B cell (primary cell): ENCODE measurements at places on chromosomes 6 and 20. TPM values are rescaled to one million over a fixed set of nuclear protein-coding genes. Genes with fewer than 3 reads are reported as not detected.

The OGFR gene
- 99.3 and 102 TPM in 2 replicates for total RNA-seq

DNA sequence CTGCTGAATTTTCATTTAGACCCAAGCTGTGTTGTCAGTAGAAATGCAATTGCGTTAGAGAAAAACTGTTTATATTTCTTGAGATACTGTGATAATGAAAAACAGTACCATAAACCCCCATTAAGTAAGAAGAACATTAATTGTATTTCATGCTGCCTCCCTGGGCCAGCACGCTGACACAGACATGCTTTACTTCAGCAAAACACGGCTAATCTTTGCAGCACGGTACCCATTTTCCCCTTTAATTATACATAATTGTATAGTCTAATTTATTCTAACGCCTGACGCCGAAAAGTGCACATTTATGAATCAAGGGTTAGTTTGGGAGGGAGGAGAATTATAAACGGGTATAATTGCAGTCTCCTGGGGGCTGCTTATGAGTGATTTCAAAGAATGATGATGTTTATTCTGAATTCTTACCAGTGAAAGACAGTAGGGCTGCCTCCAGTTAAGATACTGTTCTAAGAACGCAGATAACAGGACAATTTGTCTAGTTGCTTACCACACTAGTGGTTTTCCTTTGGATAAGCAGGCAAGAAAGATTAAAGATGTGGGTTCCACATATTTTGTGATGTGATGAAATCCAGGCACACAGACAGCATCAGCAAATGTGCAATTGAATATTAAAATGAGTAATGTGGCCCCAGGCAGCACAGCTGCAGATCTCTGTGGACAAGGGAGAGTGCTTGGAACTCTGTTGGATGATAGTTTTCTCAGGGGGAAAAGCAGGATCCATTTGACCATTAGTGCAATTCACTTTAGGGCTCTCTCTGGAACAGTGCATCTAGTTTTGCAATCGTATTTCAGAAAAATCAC, 4.7 kb upstream of the SULF2 start:
- no peak overlapping the region for H3K4me3 ChIP-seq
- no peak overlapping the region for H3K27ac ChIP-seq

- no peak overlapping the region for H3K4me3 ChIP-seq
- H3K27me3 ChIP-seq: peaks cover 10% of the 10 kb centered on the region
- no peaks in the 10 kb centered on the region for H3K36me3 ChIP-seq
Observed at GRCh38 chr6:41675176-41675775, 37.0 kb downstream of the MDFI start.

- no peak overlapping the region for H3K4me3 ChIP-seq
- no peaks in the 10 kb centered on the region for H3K36me3 ChIP-seq
- H3K27ac ChIP-seq: no peak overlapping the region
Observed at GRCh38 chr6:4358414-4359107, 223.2 kb upstream of the ECI2 start.

The MMP24 gene
- not detected in 2 replicates for total RNA-seq

The XKR7 gene
- total RNA-seq: 0.05 and 0.10 TPM in 2 replicates

The PRELID3B gene
- 44.5 and 46.8 TPM in 2 replicates for total RNA-seq
